ENCODE measurements at places on chromosomes 2 and 18. TPM values are rescaled to one million over a fixed set of nuclear protein-coding genes. Genes with fewer than 3 reads are reported as not detected.

DNA sequence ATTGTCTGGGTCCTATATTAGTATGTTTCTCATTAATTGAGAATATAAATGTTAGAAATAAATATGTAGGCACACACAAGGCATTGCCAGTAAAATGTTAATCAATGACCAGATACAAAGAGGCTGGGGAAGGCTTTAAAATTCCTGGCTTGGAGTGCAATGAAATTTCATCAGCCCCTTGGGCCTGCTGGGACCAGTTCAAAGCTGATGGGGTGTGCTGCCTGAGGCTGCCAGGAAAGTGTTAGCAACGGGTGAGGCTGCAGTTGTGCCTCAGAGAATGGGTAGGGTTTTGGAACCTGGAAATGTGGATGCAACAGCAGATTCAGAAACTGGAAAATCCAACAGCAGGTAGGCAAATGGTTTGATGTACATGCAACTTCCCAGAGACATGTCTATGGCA, 68.9 kb downstream of the DIPK1C start:
- no peak for DNase-seq

- no peak for DNase-seq
Observed at GRCh38 chr2:179822540-179822939, 38.9 kb downstream of the ZNF385B start.

DNA sequence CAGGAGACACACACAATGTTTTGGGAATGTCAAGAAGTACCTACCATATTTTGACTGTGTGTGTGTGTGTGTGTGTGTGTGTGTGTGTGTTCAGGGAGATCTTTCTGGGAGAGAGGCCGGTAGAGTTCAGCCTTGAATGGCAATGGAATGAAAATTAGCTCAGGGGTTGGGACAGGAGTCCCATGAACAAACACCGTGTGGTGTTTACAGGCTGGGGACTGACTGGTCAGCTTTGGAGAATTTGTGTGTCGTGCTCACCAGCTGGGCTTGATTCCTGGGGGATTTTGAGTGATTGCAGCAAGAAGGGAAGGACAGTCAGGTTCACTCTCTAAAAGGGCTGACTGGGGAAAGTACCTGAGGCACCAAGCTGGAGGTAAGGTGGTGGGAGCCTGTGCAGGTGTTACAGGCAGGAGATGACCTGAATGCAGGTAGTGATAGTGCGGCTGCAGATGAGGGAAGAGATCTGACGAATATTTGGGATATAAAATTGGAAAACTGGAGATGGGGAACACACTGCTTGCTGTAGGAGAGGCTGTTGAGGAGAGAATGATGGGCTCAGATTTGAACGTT, 2.5 kb upstream of the ADNP2 start:
- DNase-seq: no peak

Gene C1QL2
- not detected for polyA plus RNA-seq
